ENCODE measurements at places on chromosomes 3 and 15. TPM values are rescaled to one million over a fixed set of nuclear protein-coding genes. Genes with fewer than 3 reads are reported as not detected.

- no peak for DNase-seq
Measured at GRCh38 chr3:125643172-125643571, 47.9 kb upstream of the OSBPL11 start.

GRCh38 chr3:44996556-44996969 is 20.5 kb downstream of the EXOSC7 start:
- no peak for DNase-seq

DNA sequence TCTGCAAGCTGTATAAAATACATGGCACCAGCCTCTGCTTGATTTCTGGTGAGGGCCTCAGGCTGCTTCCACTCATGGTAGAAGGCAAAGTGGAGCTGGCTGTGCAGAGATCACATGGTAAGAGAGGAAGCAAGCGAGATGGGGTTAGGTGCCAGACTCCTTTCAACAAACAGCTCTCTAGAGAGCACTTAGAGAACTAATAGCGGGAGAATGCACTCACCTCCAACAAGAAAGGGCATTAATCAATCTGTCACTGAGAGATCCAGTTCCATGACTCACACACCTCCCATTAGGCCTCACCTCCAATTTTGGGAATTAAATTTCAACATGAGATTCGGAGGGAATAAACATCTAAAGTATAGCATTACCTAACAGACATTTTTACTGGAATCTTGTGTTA is 644.1 kb upstream of the ARRDC4 start:
- no peak for DNase-seq

DNA sequence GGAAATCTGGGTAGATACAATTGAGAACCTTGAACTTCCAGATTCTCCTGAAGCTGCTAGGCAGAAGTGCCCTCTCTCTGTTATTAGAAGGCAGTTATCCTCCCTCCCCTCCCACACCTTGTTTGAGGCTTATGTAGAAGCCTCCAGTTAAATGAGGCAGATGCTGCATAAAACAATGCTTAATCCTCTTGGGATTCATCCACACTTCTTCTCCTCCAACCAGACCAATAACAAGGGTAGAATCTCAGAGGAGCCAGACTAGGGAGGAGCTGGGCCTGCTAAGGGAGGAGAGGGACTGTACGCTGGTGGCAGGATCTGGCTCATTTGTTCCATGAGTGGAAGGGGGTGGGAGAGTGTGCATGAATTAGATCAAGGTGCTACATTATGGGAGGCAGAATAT is 88.3 kb upstream of the PRR23C start:
- no peak for DNase-seq

GRCh38 chr3:161508852-161509477 is 12.4 kb downstream of the OTOL1 start:
- DNase-seq: peak; percentile 7

DNA sequence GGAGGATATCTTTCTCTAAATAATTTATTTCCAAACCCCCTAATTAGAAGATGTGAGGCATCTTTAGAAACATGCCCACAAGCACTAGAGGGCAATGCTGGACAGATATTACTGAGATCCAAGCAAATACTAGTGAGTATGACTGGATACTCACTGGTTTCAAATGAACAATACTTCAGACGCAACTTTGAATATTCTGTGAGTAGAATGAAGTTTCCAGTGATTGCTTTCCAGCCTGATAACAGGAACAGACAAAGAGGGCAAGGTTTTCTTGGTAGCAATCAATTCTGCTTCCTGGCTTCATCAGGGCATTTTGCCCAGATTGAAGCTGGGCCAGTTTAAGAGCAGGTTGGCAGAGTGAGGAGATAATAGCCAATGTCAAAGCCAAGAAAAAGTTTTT is 442.6 kb upstream of the PDZRN3 start:
- peak; percentile 10 for DNase-seq

GRCh38 chr3:169596126-169596525 is 67.4 kb downstream of the MECOM start:
- no peak for DNase-seq

DNA sequence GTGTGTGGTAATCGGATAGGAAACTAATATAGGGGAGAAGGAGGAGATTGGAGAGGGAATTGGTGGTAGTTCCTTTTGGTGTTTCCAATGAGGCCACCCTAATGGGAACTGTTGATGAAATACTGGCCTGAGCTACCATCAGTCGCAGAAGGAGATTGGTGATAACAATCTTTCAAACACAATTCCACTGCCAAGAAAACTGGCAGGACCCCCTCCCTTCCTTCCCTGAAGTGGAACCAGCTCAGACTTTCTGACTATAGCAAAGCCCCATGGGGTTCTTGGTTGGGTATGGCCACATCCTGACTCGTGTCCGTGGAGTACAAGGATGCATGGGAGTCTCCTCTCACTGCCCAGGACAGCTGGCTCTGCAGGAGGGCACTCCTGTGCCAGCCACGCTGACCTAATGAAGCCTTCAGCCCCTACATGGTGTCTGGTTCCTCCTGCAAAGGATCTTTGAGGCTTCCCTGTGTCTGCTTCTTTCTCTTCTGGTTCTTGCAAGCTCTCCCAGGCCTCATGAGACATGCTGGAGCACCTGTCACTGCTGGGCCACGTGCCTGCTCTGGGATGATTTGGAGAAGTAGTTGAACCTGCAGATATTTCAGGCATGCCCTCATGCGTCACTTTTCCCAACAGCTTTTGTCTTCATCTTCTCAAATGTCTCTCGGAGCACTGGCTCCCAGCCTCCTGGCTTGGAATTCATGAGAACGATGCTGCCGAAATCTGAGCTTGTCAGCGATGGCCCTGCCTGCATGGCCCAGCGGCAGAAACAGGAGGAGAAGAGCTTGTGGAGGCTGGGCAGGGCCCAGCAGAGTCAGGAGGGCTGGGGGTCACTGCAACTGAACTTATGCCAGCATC is 90.0 kb upstream of the ADPGK start:
- no peak for DNase-seq

GRCh38 chr3:16808393-16809107 is 76.2 kb upstream of the PLCL2 start:
- no peak for DNase-seq

DNA sequence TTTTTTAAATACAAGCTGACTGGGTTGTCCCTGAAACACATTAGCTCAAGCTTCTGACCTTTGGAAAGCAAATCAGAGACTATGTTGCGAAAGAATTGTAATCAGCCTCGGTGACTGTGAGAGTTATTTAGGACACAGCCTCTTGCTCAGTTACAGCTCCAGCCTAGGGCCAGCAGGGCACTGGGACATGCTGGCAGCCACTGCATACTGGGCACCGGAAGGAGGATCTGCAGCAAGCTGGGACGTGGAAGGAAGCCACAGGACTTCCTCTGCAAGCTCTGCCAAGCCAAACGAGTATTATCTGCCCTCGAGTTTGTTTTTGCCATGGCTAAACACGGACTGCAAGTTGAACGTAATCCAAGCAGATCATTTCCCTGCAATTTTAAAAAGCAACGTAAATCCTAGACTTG is 24.4 kb upstream of the COPG1 start:
- peak; percentile 88 for DNase-seq

- no peak for DNase-seq
Measured at GRCh38 chr3:49570028-49570654, 15.9 kb downstream of the BSN start.

DNA sequence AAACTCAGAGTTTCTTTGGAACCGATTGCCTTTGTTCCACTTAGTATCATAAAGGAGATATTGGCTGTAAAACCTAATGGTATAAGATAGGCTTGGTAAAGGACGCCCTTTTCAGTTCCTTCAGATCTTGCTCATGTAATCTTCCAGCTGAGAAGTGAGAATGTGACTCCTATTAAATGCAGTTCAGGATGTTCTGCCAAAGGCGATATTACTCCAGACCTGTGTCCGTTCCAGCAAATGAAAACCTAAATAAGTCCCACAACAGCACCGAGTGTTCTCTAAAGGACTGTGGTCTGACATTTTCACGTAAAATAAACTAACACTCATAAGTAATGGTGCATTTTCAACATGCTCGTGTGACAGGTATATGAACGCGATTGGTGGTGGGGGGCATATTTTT is 276.2 kb downstream of the FEZF2 start:
- DNase-seq: peak; percentile 20

DNA sequence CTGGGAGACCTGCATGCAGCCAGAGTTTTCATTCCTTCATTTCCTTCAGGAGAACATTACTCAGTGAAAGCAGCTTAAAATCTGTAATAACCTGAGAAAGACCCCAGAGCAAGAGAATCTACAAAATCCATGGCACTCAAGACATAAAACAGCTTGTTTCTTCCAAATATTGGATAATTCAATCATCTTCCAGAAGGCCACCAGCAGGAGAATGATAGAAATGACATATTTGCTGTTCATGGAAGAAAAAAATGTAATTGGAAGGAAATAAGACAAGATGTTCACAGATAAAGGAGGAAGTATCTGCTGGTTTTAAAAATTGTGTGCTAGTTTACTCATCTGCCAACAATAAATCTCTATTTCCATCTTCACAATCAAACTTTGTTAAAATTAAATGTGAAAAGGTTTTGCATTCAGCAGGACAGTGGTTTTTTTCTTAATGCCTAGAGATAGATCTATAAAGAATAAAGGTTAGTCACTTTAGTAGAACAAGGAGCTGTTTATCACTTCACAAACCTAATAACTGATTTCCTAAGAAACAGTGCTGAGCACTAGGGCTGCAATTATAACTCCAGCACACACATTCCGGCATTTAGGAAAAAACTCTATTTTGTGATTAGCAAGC is 530.8 kb downstream of the NSUN3 start:
- DNase-seq: no peak

GRCh38 chr3:112002096-112002971 is 3.6 kb downstream of the TAGLN3 start:
- no peak for DNase-seq

GRCh38 chr3:124558991-124559845 is 171.0 kb upstream of the UMPS start:
- DNase-seq: peak; percentile 93

DNA sequence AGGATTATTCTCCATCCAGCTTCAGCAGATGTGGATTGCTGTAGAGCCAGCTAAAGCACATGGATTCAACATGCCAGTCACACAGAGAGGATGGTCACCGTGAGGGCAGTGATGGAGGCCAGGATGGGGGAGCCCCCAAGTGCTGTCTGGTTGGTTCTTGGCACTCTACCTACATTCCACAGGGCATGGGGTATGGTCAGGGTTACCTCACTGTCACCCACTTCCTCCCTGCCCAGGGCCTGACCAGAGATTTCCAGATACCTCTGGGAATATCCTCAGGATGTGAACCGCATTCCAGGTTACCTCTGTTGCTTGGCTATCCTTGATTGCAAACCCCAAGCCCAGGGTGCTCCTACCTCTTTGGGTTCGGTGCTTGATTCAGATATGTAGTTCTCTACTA is 147.3 kb upstream of the TRIM42 start:
- no peak for DNase-seq

The B3GALNT1 gene
- total RNA-seq: 17.7 TPM

The PIGBOS1 gene
- 7.3 TPM for total RNA-seq

The MNS1 gene
- total RNA-seq: 0.43 TPM

The ZKSCAN7 gene
- 5.8 TPM for total RNA-seq
